ENCODE measurements at places on chromosomes 16 and 17.

DNA sequence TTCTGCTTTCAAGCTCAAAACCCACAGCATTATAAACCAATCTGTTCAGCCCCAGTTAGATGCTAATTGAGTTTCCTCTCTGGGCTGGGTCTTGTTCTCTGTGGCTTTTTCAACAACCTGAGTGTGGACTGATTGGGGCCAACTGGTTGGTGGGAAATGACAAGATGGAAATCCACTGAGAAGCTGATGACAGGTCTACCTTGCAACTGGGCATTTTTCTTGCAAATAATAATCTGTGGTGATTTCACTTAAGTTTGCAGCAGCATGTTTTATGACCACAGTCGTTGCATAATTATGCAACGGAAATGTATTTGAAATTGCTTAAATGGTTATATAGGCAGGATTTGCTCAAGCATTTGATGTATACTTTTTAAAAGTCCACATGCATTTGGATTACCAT is 69.9 kb downstream of the AKAP1 start:
- no peak overlapping the region for H3K27ac ChIP-seq
- no peaks in the 10 kb centered on the region for H3K27me3 ChIP-seq
- DNase-seq, result no peak
- H3K4me1 ChIP-seq, result no peaks in the 10 kb centered on the region
- no peaks in the 10 kb centered on the region for H3K36me3 ChIP-seq

DNA sequence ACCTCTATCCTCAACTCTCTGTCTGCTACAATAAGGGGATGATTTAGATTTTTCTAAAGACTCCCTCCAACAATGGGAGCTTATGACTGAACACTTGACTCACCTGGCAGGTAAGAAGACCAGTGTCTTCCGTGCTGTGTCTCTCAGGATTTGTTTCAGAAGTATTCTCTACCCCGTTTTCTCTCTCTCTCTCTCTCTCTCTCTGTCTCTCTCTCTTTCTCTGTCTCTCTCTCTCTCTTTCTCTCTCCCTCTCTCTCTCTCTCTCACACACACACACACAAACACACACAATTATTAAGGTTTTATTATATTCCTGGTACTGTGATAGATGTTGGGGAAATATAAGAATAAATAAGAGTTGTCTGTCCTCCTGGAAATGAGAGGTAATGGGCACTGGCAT is 263.9 kb downstream of the TOX3 start:
- H3K4me1 ChIP-seq, result no peaks in the 10 kb centered on the region
- no peak for DNase-seq
- H3K4me3 ChIP-seq, result no peak overlapping the region

- H3K27me3 ChIP-seq, result no peaks in the 10 kb centered on the region
- H3K4me1 ChIP-seq, result peaks cover 4% of the 10 kb centered on the region
- no peak overlapping the region for H3K4me3 ChIP-seq
- no peaks in the 10 kb centered on the region for H3K36me3 ChIP-seq
These were observed 8.3 kb downstream of the SNRNP25 start for GRCh38 chr16:61879-62281.

DNA sequence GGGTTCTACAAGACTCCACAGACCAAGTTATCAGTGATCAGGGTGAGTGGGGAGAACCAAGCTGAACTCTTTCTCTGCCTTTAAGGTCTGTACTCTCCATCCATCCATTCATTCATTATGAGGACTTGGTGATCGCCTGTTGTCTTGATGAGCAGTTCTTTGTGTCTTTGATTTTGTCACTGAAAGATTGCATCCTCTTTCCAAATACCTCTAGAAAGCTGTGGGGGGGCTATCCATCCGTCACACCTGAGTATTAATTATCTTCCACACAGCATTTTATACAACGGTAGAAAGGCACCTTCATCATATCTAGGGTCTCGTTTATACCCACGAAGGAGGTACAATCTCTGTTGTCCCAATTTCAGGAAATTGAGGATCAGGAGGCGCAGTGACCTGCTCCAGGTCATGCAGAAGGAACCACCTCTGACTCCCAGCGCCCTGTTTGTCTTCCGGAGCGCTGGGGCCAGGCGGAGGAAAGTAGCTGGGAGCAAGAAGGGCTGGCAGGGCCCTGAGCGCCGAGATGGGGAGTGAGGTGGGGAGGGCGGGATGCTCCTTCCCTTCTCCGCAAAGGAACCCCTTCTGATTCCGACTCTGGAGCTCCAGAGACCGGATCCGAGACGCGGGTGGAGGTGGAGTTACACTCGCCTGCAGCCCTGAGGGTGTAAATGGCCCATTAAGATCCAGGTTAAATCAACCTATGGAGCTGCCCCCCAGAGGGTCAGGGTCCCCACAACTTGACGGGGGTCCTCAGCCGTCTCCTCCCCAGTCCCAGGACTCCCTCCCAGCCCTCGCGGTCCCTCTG is 605 bp upstream of the ABAT start:
- DNase-seq, result no peak
- peak overlapping the region; percentile 63 for H3K4me3 ChIP-seq
- no peaks in the 10 kb centered on the region for H3K36me3 ChIP-seq
- peaks cover 20% of the 10 kb centered on the region for H3K4me1 ChIP-seq
- no peak overlapping the region for H3K27ac ChIP-seq

GRCh38 chr16:79400462-79401149 is 199.9 kb downstream of the MAF start:
- H3K4me3 ChIP-seq, result no peak overlapping the region
- H3K36me3 ChIP-seq, result no peaks in the 10 kb centered on the region
- H3K27ac ChIP-seq, result no peak overlapping the region
- DNase-seq, result no peak
- no peaks in the 10 kb centered on the region for H3K27me3 ChIP-seq

DNA sequence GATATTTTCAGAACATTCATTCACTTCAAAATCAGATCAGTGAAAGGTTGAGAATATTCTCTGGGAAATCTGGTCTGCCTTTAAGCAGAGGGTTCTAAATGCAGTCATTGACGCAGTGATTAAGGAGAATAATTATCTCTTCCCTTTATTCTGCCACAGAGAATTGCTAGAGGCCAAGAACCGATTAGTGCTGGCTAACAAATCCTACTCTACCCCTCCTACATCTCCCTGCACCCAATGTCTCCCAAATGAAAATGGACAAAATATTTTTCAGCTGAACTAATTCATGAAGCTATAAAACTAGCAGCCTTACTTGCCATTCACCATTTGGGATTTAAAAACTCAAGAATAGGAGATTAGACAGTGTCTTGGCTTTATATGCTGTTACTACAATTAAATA is 185.5 kb upstream of the SOX9 start:
- no peaks in the 10 kb centered on the region for H3K4me1 ChIP-seq
- H3K27me3 ChIP-seq, result no peaks in the 10 kb centered on the region
- no peak overlapping the region for H3K4me3 ChIP-seq

- no peaks in the 10 kb centered on the region for H3K36me3 ChIP-seq
- H3K27me3 ChIP-seq, result no peaks in the 10 kb centered on the region
- H3K27ac ChIP-seq, result peak overlapping the region; percentile 95
- H3K4me3 ChIP-seq, result peak overlapping the region; percentile 77
- DNase-seq, result peak; percentile 61
These were observed 2.7 kb downstream of the HOXB2 start for GRCh38 chr17:48542114-48542656.

DNA sequence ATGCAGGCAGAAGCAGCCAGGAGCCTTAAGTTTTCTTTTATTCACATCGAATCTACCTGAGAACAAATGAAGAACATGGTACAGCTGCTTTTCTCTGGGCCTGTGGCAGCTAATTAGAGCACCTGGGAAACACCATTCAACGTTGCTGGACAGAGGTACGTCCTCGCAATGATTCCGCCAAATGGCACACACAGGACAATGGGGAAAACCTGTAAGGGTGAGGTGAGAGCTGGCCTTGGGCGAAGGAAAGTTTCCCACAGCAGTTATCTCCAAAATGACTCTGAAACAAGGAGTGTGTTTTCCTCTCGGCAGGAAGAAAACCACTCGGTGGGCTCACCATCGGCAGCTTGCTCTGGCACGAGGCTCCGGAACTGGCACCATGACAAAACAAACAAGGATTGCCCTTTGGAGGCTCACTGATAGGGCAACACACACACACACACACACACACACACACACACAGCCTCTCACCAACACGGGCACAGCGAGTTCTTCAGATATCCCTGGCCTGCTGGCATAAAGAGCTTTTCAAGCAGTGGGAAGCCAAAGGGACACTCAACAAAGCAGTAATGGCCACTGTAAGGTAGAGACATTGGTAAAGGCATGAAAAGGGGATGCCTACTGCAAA is 73.7 kb downstream of the ZFHX3 start:
- peaks cover 3% of the 10 kb centered on the region for H3K4me1 ChIP-seq
- no peaks in the 10 kb centered on the region for H3K27me3 ChIP-seq
- no peak overlapping the region for H3K4me3 ChIP-seq
- H3K27ac ChIP-seq, result no peak overlapping the region
- no peaks in the 10 kb centered on the region for H3K36me3 ChIP-seq

GRCh38 chr16:2388875-2389433 is 40.3 kb upstream of the CCNF start:
- H3K27ac ChIP-seq, result no peak overlapping the region
- H3K4me3 ChIP-seq, result no peak overlapping the region
- H3K27me3 ChIP-seq, result no peaks in the 10 kb centered on the region
- no peaks in the 10 kb centered on the region for H3K4me1 ChIP-seq

- H3K36me3 ChIP-seq, result no peaks in the 10 kb centered on the region
- no peak for DNase-seq
- H3K4me3 ChIP-seq, result no peak overlapping the region
- H3K27me3 ChIP-seq, result no peaks in the 10 kb centered on the region
- H3K4me1 ChIP-seq, result no peaks in the 10 kb centered on the region
These were observed 62.9 kb upstream of the MGAT5B start for GRCh38 chr17:76805319-76805718.

DNA sequence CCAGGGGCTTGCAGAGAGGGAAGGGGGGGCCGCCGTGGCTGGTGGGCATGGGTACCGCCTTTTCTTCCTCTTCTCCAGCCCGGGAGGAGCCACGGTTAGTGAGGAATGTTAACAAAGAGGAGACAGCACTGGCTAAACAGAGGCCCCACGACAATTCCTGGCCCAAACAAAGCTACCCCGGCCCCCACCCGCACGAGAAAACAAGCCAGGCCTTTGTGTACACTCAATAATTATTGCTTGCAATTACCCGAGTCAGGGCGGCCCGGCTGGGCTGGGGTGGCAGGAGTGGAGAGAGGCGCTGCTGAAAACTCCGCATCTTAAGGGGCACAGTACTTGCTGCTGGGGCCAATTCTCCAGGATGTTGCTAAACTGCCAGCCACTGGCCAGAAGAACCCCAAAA is 56.4 kb downstream of the IRX5 start:
- no peak overlapping the region for H3K27ac ChIP-seq
- H3K4me3 ChIP-seq, result no peak overlapping the region
- H3K27me3 ChIP-seq, result no peaks in the 10 kb centered on the region

GRCh38 chr17:35568561-35568960 is 7.9 kb upstream of the SLFN14 start:
- no peaks in the 10 kb centered on the region for H3K27me3 ChIP-seq
- H3K36me3 ChIP-seq, result no peaks in the 10 kb centered on the region
- H3K4me1 ChIP-seq, result peaks cover 21% of the 10 kb centered on the region
- peak; percentile 54 for DNase-seq
- no peak overlapping the region for H3K27ac ChIP-seq
- peak overlapping the region; percentile 83 for H3K4me3 ChIP-seq

DNA sequence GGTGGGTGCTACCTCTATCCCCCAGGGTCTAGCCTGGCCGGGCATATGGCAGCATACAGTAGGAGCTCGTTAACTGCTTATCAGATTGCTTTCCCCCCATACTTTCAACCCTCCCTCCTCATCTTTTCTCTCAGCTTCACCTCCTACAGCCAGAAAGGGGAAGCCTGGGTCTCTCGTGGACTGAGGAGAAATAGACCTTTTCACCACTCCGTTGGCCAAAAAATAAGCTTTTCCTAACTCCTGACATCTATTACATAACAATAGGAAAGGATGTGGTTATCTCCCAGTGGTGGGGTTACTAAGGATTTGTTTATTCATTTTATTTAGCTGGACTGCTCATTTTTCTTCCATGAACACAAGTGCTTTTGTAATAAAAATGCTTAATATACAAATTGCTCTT is 9.0 kb upstream of the CXCL16 start:
- H3K27me3 ChIP-seq, result peaks cover 14% of the 10 kb centered on the region
- no peak overlapping the region for H3K4me3 ChIP-seq
- H3K4me1 ChIP-seq, result peaks cover 13% of the 10 kb centered on the region
- DNase-seq, result no peak
- no peaks in the 10 kb centered on the region for H3K36me3 ChIP-seq

DNA sequence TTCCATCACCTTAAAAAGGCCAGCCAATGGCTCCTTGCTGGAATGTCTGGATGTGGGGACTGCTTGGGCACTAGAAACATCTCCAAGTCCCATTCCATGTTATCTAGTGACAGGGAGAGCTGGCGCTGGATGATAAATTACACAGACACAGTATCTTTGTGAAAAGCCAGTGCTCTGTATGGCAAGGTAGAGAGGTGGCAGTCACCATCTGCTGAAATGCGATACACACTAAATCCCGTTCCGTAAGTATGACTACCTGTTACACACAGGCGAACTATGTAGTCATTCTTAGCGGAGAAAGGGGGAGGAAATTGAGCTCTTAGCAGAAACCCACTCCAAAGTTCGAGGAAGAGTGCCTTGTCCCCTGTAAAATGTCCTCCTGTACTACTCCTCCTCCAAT is 81.0 kb upstream of the MYOCD start:
- H3K4me3 ChIP-seq, result no peak overlapping the region
- DNase-seq, result no peak
- H3K36me3 ChIP-seq, result no peaks in the 10 kb centered on the region
- no peak overlapping the region for H3K27ac ChIP-seq
- H3K4me1 ChIP-seq, result no peaks in the 10 kb centered on the region
- H3K27me3 ChIP-seq, result no peaks in the 10 kb centered on the region

DNA sequence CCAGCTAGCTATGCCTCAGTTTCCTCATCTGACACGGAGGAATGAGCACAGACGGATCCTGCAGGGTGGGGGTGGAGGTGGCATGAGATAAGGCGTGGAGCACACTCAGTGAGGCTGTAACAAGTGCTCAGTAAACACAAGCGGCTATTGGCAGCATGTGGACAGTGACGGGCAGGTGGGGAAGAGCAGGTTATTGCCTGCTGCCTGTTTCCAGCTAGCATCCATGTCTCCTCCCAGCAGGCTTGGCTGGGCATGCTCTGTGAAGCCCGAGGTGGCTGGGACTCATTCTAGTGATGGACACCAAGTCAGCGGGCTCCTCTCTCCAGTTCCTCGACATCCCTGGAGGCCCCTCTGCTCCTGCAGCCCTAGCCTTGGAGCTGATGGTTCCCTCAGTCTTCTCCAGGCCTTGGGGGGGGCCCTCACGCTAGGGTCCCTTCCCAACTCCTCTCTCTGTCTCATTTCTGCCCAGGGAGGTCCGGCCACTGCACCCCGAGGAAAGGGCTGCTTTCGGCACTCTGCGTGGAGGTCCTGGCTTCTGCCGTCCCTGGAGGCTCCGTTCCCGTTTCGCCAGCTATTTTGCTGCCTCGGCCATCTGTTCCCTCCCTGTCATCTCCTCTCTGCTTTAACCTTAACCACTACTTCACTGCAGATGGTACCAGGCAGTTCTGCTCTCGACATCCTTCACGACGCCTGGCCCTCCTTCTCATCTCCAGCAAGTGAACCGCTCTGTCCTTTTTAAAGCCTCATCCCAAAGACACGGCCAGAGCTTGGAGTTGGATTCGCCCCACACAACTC is 6.2 kb downstream of the RTN4RL1 start:
- H3K27ac ChIP-seq, result no peak overlapping the region
- H3K4me3 ChIP-seq, result no peak overlapping the region
- H3K27me3 ChIP-seq, result peaks cover 4% of the 10 kb centered on the region

GRCh38 chr17:4617590-4618351 is 23.7 kb downstream of the ALOX15 start:
- no peak overlapping the region for H3K27ac ChIP-seq
- H3K36me3 ChIP-seq, result no peaks in the 10 kb centered on the region
- DNase-seq, result no peak
- H3K4me1 ChIP-seq, result no peaks in the 10 kb centered on the region
- H3K27me3 ChIP-seq, result no peaks in the 10 kb centered on the region

All from natural killer cell (primary cell).